ENCODE measurements at places on chromosomes 16 and 17. TPM values are rescaled to one million over a fixed set of nuclear protein-coding genes. Genes with fewer than 3 reads are reported as not detected.
A peak's percentile ranks its signal among the peaks of the same experiment; 100 is the strongest.

The KRTAP1-5 gene
- not detected for polyA plus RNA-seq

The CIITA gene
- polyA plus RNA-seq: 632 TPM

The TEX14 gene
- 0.10 TPM for polyA plus RNA-seq

The ZSCAN10 gene
- polyA plus RNA-seq: 0.36 TPM

The CCDC57 gene
- polyA plus RNA-seq: 34.2 TPM

DNA sequence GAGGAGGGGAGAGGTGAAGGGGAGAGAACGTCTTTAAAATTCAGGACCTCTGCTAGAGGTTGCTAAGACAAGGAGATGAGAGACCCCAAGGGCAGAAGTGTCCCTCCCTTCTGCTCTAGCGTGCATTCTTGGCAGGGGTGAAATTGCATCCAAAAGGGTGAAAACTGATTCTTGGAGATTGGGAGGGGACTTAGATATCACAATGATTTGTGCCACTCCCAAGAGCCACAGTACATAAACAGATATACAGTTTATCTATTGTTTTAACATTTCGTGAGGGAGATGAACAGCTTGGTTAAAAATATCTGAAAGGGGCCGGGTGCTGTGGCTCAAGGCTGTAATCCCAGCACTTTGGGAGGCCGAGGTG lies 12.8 kb downstream of the CAVIN1 start:
- no peak for DNase-seq

DNA sequence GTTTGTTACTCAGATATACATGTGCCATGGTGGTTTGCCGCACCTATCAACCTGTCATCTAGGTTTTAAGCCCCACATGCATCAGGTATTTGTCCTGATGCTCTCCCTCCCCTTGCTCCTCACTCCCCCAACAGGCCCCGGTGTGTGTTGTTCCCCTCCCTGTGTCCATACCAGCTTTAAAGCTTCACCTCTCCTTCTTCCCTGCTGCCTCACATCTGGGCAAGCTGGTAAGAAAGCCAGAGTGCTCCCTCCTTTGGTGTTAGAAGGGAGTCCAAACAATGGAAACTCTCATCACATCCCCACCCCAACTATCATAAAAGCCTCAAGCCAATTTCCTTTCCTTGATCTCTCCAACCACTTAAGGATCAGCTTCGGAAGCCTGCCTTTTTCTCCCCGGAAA lies 1115.6 kb upstream of the GOT2 start:
- no peak for DNase-seq

GRCh38 chr16:12416136-12416787 lies 387.4 kb downstream of the CPPED1 start:
- DNase-seq: no peak

DNA sequence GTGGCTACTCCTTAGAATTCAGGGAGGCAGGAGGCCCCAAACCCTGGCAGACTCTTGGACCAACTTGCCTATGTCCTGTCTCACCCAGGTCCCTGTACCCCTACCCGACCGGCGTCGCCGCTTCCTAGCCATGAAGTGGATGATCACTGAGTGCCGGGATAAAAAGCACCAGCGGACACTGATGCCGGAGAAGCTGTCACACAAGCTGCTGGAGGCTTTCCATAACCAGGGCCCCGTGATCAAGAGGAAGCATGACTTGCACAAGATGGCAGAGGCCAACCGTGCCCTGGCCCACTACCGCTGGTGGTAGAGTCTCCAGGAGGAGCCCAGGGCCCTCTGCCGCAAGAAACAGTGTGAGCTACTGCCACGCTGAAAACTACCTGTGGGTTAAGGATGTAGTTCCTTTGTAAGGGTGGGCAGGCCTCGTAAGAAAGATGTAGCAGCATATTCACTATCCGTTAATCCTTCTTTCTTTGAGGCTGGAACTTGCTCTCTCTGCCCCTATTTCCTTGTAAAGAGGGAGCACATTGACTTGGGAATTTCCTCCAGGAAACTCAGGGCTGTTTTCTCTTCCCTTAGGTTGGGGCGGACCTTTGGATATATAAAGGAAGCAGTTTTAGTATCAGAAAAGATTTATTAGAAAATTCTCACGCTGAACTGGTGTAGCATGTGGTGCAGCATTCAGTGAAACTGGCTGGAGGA lies 4.1 kb downstream of the MRPS7 start:
- no peak for DNase-seq

DNA sequence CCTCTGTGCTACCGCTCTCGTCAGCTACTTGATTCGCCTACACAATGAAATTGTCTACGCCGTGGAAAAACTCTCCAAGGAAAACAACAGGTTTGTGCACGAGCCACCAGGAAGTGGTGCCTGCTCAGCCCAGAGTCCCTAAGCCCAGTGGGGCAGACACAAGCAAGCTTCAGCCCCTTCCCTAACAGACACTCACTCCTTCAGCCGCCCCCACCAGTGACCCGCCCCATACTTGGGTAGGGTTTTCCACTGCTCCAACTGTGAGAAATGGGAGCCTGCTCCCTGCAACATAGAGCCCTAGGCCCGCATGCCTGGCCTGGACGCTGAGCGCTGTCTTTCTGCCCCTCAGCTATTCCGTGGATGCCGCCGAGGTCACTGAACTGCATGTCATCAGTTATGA lies 28.6 kb upstream of the ENDOV start:
- no peak for DNase-seq

DNA sequence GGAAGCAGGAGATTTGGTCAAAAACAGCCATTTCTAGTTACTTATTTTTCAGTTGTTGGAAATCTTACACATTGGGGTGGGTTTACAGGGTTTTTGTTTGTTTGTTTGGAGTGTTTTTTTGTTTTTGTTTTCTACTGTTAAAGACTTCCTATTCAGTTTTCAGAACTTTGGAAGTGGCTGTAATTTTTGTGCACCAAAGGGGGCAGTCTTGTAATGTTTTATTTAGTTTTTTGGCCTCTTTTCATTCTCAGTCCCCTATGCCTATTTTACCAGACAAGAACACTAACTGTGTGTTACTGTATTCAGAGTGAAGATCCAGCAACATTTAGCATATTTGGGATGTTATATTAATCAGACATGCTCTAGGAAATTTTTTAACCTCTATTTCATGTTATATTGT lies 20.6 kb downstream of the TPPP3 start:
- peak; percentile 18 for DNase-seq

DNA sequence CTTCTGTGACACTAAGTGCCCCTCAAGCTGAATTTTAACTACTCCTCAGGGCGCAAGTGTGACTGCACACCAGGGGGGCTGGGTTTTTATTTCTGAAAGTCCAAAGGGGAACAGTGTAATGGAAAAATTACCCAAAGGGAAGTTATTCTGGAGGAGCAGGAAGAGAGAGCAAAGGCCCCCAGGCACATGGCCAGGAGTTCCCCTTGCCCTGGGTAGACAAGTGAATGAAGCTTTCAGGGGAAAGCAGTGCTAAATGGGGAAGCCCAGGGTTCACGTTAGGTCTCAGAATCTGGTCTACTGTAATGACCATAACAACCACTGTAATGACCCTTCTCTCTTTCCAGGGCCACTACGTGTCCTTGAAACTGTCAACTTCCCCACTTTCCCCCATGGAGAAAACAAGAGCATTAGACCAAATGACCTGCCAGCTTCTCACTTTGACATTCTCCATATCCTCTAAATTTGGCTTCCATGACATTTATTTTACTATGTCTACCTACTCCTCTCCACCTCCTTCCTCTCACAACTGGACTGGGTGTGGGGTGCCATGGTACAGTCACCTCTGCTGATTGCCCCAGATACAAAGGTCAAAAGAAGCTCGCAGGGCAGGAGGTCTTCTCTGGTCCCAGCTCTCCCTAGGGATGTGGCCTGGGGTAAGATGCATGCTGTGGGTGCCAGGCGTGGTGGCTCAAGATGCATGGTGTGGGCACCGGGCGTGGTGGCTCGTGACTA lies 34.1 kb upstream of the MMP2 start:
- DNase-seq: no peak
